ENCODE measurements at places on chromosomes 4 and X.

DNA sequence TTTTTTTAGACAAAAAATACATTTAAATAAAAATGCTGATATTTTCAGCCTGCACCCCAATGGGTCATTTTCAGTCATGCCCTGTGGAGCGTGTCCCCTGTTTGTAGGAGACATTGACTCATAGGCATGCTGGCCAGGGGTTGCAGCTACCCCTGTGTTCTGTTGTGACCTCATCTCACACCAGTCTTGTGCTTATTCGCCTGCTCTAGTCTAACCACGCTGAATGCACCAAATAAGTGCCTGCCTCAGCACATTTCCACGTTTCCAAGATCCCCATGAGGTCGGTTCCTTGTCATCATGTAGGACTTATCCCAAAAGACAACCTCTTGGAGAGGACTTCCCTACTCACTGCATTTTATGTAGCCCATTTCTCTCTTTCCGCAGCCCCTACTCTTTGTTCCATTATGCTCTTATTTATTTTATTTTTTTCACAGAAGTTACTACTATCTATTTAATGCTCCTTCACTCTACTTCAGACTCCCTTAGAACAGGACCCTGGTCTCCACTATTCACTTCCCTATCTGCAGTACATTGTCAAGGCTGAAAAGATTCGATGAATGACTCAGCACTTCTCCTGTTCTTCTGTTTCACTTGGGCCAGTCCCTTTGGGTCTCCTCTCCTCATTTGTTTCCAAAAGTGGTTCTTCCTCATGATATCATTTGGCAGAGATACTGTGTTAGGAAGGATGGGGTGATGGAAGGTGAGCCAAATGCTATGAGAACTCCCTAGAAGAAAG lies 109.7 kb downstream of the MSL3 start:
- no peak for DNase-seq

DNA sequence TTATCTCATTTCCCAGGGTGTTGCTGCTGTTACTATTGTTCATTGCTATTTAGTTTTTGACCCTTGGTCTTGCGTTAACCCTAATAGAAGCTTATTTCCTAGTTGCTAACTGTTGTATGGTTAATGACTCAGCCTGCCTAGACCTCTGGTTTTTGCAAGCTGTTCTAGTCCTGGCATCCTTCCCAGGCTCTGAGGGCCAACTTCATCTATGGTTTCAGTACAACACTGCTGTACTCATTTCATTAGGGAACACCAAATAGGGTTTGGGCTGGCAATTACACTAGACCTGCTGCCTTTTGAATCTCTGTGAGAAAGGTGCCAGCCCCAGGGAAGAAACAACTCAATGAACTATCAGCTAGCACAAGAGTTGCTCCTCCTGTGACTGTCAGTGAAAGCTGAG lies 59.6 kb downstream of the DCX start:
- no peak for DNase-seq

GRCh38 chrX:133514486-133514885 lies 99.2 kb upstream of the GPC4 start:
- no peak for DNase-seq

GRCh38 chr4:169051761-169052593 lies 41.9 kb upstream of the CBR4 start:
- DNase-seq, result no peak

DNA sequence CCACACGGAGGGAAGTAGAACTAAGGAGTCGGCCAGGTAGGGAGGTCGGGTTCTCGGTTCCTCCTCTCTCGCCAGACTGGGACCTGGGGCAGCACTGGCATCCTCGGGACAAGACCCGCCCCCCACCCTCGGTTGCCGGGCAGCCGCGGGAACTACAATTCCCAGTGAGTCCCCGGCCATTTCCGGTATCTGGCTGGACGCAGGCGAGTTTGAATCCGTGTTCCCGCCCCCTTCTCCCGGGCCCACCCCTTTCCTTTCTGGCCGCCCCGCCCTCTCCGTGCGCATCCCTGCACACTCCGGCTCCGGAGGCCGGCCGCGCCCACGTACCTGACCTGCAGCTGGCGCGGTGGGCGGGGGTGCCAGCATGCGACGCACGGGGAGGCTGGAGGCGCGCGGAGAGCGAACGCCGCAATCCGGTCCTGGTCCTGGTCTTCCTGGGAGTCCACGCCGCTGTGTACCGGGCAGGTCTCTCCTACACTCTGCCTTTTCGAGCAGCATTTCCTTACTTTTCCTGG lies 10.2 kb upstream of the DLG3 start:
- no peak for DNase-seq

DNA sequence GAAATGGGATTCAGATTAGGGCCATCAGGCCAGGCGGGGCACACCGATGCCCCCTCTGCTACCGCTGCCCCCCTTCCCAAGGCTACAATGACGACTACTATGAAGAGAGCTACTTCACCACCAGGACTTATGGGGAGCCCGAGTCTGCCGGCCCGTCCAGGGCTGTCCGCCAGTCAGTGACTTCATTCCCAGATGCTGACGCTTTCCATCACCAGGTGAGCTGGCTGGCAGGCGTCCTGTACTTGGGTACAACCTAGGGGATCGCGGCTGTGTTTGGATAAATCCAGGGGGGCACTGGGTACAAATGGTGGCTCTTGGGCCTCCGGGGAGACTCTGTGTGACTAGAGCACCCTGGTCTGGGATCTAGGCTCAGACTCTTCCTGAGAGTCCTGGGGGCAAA lies 1.1 kb downstream of the EMD start:
- no peak for DNase-seq

- DNase-seq, result no peak
Observed at GRCh38 chr4:185280608-185281007, 71.2 kb downstream of the SNX25 start.

- peak; percentile 72 for DNase-seq
Observed at GRCh38 chrX:150693725-150694574, 754 bp downstream of the MTMR1 start.

GRCh38 chr4:138104284-138104680 lies 137.9 kb downstream of the SLC7A11 start:
- DNase-seq, result no peak

- no peak for DNase-seq
Observed at GRCh38 chr4:87406462-87406861, 15.5 kb upstream of the HSD17B11 start.

DNA sequence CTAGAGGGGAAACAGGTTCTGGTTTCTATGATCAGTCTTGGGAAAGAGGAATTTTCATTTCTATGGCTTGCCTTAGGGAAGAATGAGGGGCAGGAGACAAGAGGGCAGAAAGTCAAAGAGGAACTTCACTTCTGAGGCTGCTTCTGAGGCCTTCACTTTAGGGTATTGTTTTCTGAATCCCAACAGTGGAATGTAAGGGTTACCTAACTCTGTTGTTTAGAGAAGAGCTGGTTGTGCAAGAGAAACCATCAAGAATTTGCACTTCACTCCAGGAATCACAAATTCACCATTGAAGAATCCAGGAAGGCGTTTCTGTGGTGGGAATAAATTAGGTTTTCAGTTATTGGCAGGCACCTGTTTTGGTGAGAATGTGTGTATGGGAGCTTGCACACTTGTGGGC lies 126.7 kb upstream of the AMOT start:
- no peak for DNase-seq

- DNase-seq, result no peak
Observed at GRCh38 chr4:117164338-117164737, 79.0 kb upstream of the TRAM1L1 start.

- no peak for DNase-seq
Observed at GRCh38 chr4:138473339-138473738, 231.2 kb upstream of the SLC7A11 start.

DNA sequence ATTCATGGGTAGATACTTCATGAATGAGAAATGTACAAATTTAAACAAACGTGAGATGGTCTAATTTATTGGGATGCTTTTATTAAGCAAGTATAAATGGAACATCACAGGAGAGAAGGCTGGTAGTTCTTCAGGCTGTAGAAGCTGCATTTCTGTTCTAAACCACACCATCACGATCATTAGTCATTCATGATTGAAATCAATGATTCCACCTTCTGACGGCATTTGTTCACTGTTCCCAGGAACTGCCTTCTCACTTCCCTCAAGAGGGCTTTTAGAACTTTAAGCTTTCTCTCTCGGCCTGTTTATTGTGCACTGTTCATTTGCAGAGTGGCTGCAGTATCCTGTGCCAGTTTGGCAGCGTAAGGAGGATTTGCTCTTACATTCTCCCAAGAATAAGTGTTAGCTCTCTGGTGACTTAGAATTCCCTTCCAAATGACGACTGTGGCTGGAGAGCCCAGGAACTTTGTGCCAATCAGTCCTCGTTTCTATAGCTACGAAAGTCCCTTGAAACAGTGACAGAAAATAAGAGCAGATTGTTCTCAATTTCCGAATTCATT lies 54.7 kb downstream of the MFAP3L start:
- no peak for DNase-seq

- DNase-seq, result no peak
Observed at GRCh38 chr4:23978002-23978401, 88.2 kb upstream of the PPARGC1A start.

GRCh38 chr4:185469580-185470154 lies 1.9 kb downstream of the CCDC110 start:
- no peak for DNase-seq

DNA sequence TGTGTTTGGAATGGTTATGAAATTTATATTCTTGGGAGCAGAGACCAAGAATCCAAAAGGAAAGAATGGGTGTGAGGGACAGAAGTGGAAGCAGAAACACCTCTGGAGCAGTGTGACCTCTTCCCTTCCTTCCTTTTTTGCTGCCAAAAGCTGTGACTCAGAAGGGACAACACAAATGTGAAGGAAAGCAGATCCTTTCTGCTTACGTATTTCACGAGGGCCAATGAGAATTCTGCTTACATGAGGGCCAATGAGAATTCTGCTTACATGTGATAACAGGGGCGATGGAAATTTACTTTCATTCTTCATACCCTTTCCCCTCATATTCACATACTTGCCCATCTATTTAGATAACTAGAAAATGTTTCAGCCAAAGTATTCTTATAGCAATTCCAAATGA lies 404.6 kb downstream of the PRDM5 start:
- DNase-seq, result peak; percentile 31

GRCh38 chr4:83208371-83209365 lies 75.9 kb downstream of the COQ2 start:
- no peak for DNase-seq

DNA sequence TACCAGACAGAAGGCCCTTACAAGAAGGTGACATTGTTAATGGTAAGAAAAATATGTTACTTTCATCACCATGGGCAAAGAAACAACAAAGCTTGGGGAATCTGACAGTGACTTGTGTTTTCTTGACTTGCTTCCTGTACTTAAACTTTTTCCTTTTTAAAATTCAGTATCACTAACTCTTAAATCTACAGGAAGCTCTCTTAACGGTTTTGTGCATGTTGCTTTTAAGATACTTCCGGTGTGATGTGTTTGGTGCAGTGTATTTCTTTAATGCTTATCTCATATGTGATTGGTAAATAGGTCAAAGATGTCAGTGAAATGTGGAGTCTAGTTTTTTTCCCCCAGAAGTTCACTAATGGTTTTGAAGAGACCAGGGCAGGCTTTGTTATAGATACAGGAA lies 45.2 kb downstream of the ADH5 start:
- peak; percentile 81 for DNase-seq

DNA sequence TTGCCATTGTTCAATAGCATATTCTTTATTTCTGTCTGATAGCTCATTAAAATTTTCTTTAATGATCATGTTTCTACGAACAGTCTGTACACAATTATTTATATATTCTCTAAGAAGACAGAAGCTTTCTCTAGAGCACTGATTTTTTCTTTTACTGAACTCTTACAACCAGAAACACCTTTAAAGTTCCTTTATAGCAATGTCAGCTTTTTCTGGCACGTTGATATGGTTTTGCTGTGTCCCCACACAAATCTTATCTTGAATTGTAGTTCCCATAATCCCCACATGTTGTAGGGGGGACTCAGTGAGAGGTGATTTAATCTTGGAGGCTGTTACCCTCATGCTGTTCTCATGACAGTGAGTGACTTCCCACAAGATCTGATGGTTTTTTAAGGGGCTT lies 299.4 kb downstream of the PPARGC1A start:
- no peak for DNase-seq

GRCh38 chrX:12967711-12968465 lies 7.0 kb upstream of the TMSB4X start:
- no peak for DNase-seq

- no peak for DNase-seq
Observed at GRCh38 chr4:151620066-151620465, 140.7 kb downstream of the GATB start.

DNA sequence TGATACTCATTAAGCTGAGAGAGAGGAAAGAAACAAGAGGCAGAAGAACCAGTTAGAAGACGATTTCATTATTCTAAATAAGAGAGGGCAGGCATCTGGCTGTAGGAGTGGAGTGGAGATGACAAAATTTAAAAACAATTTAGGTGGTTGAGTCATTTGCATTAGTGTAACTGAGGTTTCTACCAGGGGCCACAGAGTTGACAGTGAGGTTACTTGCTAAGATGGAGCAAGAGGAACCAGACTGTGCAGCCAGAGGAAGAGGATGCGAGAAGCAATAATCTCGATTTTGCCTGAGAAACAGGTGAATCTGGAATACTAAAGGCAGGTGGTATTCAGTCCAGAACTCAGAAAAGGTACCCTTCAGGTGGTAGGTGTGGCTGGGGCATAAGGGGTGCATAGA lies 491.9 kb downstream of the MID1IP1 start:
- DNase-seq, result no peak

- DNase-seq, result no peak
Observed at GRCh38 chr4:42123071-42123644, 29.3 kb downstream of the BEND4 start.

DNA sequence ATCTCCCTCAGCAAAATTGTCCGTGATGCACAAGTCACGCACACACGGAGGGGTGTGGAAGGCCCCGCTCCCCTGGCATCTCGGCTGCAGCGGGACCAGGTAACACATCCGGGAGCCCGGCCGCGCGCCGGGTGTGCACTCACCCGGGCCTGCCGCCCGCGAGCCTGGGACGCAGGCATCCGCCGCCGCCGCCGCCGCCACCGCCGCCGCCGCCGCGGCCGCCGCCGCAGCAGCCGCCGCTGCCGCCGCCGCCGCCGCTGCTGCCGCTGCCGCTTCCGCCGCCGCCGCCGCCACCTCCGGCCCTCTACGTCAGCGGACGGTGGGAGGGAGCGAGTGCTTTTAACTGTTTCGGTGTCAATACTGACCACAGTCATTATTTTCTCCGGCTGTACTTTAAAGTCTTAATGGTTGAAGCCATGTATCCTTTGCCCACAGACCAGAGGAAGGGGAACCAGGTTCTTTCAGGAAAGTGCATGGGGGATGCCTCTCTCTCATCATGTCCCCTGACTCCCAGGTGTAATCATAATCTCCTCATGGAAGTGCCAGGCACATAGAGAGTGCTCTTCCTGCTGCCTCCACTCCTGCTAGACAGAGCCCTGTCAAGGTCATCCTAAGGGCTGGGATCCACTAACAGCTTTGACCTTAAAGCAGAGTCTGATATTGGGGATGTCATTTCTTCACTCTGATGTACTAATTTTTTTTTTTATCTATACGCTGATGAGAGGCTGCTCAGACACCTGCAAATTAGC lies 38.0 kb downstream of the MAGEE2 start:
- peak; percentile 3 for DNase-seq

- DNase-seq, result peak; percentile 35
Observed at GRCh38 chr4:151276787-151277562, at the start of gene PRSS48. PRSS48 (plus strand) TSS chr4:151277161; CDS start chr4:151277173, 12 bp downstream.

Data from Jurkat, Clone E6-1 (cell line).